ENCODE measurements at places on chromosomes 2 and 18. TPM values are rescaled to one million over a fixed set of nuclear protein-coding genes. Genes with fewer than 3 reads are reported as not detected.

DNA sequence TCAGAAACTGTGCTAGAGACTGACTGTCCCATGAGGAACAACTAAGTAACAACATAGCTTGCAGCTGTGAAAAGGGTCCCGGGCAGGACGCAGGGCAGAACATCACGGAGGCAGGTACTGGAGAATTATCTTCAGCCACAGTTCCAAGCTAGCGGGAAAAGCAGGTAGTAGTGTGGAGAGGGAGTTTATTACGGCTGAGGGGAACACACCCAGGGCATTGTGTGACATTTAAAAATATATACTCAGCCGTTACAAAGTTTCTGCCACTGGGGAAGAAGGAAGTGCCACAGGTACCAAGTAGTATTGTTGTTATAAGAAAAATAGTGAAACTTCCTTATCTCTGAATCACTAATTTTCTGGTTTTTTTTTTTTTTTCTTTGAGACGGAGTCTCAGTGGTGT, 179.6 kb downstream of the LAMA1 start:
- H3K36me3 ChIP-seq, result no peaks in the 10 kb centered on the region
- H3K4me3 ChIP-seq, result no peak overlapping the region
- no peaks in the 10 kb centered on the region for H3K4me1 ChIP-seq
- H3K27ac ChIP-seq, result no peak overlapping the region
- peaks cover 19% of the 10 kb centered on the region for H3K27me3 ChIP-seq

DNA sequence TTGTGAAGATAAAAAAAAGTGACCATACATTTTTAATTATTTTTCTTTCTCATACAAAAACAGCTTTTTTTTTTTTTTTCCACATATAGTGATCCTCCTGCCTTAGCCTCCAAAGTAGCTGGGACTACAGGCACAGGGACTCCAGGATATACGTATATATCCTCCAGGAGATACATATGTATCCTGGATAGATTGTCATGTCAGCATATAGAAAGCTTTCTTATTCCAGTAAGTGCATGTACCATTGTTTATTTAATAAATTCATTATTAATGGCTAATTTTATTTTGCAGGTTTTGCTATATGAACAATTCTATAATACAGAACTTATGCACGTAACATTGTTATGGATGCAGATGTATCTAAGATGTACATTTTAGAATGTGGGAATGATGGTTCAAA, 138.7 kb downstream of the DOK6 start:
- no peak overlapping the region for H3K4me3 ChIP-seq
- no peak overlapping the region for H3K27ac ChIP-seq
- H3K4me1 ChIP-seq, result no peaks in the 10 kb centered on the region

Gene TNFRSF11A
- not detected for total RNA-seq

Gene POLR1A
- 28.6 TPM for total RNA-seq

Gene FOXI3
- not detected for total RNA-seq
